Femur (tissue), 1 donor: ENCODE measurements at places on chromosomes 16 and 17.

DNA sequence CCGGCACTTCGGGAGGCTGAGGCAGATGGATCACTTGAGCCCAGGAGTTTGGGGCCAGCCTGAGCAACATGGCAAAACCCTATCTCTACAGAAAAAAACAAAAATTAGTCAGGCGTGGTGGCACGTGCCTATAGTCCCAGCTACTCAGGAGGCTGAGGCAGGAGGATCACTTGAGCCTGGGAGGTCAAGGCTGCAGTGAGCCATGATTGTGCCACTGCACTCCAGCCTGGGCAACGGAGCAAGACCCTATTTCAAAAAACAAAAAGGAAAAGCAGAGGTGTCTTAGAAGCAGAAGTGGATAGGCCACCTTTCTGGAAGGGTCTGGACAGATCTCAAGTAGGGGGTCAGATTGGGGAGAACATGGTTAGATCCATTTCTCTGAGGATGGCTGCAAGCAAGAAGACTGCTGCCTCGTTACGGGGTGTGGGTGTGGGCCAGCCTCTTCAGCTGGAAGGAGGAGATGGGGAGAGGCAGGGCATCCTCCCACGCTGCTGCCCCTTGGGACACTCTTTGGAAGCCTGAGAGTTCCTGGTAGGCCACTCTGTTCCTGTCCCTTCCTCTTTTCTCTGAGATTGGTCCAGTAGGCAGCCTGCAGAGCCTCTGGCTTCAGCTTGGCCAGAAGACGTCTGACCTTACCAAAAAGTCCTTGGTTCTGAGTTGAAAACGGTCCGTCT is 208.0 kb downstream of the MSI2 start:
- no peak for DNase-seq

- no peak for DNase-seq
These were observed 16.3 kb downstream of the HS3ST4 start for GRCh38 chr16:25707982-25708583.

GRCh38 chr16:20409398-20410120 is at the start of gene ACSM5:
TSS of gene ACSM5 (plus strand) at chr16:20409534. CDS start at chr16:20411485, 1,951 bp downstream.
- peak; percentile 22 for DNase-seq

GRCh38 chr17:80872501-80873306 is 118.9 kb upstream of the CHMP6 start:
- no peak for DNase-seq

DNA sequence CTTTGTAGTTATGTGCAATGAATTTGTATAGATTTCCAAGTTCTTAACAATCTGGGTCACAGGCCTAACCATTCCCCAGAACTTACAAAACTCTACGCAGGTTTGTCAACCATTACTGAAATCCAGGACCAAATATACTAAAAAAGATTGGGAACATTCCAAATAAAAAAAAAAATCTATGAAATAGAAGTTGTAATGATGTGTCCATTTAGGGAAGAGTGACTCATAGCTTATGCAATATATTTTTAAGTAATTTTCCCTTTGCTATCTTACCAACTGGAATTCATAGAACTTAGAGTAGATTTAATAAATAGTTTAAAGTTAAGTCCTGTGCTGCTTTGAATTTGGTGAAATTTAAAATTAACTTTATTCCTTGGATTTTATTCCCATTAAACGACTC is 393.2 kb downstream of the PMP22 start:
- no peak for DNase-seq

DNA sequence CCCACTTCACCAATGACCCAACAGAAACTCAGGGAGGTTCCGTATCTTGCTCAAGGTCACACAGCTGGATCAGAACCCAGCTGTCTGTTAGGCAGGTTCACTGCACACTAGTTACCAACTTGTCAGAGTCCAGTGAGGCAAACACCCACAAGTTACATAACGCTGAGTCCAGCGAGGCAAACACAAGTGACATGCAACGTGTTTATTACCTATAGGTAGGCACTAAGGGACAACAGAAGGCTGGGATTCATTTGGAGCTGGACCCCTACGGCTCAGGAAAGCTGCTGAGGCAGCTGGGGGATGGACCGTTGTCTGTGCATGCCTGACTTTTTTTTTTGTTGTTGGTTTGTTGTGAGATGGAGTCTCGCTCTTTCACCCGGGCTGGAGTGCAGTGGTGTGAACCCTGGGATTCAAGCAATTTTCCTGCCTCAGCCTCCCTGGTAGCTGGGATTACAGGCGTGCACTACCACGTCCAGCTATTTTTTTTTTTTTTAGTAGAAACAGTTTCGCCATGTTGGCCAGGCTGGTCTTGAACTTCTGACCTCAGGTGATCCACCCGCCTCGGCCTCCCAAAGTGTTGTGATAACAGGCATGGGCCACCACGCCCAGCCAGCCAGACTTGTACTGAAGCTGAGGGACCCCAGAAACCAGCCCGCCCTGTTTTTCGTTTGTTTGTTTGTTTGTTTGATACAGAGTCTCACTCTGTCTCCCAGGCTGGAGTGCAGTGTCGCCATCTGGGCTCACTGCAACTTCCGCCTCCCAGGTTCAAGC is 1.9 kb upstream of the RSAD1 start:
- DNase-seq: no peak

DNA sequence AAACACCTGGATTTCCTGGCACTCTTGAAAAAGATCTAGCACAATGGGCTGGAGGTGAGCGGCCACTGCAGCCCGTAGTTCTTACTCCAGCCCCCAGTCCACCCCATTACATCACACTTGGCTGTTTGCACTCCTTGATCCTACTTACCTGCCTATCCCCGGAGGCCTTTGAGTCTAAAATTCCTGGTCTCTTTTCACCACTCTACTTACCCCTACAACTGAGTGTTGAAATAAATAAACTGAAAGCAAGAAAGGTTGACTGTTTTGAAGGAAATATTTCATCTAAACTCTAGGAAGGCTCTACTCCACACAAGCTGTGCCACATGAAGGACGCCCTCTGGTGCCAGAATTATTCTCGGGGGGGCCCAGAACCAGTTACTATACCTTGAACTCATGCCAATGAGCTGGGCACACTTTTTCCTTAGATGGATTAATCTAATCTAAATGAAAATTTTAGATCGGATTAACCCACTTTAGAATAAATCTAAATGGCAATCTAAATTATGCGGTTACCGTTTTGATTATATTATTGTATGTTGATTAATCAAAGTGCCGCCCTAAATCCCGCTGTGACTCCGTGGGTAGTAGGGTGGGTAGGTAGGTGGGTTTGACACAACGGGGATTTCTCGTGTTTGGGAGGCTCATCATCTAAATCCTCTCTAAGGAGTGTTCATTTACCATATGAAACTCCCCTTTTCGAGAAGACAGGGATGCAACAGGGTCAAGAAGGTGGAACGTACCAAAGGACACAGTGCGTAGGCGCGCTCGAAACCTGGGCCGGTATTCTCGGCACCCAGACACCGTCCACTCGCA is 651 bp upstream of the EIF1 start:
- DNase-seq: peak; percentile 56

DNA sequence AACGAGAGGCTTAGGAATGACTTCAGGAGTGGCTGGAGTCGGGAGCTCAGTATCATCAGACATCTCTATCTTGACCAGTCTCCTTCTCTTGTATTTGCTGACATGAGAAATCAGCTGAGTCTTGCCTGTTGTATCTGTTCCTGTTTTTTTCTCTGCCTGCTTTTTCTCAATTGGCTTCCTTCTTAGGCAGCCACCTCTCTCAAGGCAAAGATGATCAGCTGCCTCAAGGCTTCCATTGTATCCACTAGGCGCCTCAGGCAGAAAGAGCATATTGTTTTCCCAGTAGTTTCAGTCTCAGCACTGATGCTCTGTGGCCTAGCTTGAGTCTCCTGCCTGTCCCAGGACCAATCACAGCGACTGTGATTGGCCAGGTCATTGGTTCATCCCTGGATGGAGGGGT is 306.2 kb downstream of the CPPED1 start:
- DNase-seq: no peak

DNA sequence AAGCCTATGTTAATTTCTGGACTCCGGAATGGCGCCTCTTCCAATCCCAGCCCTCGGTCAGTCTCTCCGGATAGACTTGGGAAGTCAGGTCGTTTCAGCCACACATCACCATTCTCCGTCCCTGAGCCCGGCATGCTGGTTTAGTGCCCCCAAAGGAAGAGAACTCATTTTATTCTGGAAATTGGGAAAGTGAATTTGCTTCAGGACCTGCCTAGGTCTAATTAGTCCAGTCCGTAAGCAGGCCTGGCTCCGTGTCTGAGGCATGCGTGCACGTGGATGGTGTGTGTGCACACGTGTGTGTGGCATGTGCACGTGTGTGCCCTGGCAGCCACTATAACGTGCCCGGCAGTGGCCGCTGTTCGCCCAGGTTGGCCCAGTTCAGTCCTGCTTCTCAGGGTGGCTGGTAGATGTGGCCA is 77.4 kb downstream of the RPA1 start:
- no peak for DNase-seq

GRCh38 chr17:31226950-31227349 is 70.1 kb downstream of the OMG start:
- no peak for DNase-seq

DNA sequence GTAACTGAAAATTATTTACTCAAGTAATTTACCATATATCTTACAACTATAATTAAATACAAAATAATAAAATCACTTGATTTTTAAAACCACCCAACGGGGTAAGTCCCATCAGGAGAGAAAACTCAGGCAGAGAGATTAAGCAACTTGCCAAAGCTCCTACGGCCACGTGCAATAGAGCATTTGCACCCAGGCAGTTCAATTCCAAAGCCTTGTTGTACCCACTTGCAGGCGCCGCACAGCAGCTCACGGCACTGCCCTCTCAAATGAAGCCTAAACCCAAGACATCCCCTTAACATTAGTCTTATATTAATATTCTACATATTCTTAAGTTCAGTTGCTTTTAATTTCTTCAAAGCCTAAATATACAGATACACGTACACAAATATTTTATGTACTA is 75.7 kb downstream of the SPAG9 start:
- DNase-seq: no peak

DNA sequence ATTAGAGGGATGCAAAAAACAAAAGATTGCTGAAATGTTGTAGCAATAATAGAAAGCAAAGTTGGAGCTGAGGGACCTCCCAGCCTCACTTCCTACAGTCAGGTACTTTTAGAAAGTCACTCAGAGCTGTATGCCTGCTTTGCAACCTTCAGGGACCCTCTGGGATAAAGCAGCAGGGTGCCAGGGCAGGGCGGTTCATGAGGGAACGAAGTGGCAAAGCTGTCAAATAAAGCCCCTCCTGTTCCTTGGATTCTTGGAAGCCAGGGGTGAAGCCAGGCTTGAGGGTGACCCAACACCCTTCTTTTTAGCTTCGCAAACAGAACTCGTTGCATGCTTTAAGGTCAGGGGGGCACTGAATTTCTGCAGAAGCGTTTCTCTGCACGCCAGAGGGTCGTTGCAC is 767 bp downstream of the ATP2C2 start:
- DNase-seq: no peak

GRCh38 chr16:89829630-89830437 is 1.6 kb downstream of the SPIRE2 start:
- no peak for DNase-seq

DNA sequence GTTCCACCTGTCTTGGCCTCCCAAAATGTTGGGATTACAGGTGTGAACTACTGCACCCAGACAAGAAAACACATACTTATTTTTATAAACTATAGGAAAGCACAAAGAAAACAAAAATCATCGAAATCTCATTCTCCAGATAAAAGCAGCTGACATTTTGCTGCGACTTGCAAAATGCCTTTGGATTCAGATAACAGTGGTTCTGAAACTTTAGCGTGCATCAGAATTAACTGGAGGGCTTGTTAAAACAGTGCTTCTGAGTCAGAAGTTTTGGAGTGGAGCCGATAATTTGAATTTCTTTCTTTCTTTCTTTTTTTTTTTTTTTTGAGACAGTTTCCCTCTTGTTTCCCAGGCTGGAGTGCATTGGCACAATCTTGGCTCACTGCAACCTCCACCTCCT is 17.7 kb upstream of the GJD3 start:
- DNase-seq: no peak

GRCh38 chr17:31499771-31500554 is 108.5 kb downstream of the RAB11FIP4 start:
- DNase-seq: peak; percentile 82

- DNase-seq: peak; percentile 66
These were observed 1.7 kb downstream of the SLFN5 start for GRCh38 chr17:35244341-35245195.

DNA sequence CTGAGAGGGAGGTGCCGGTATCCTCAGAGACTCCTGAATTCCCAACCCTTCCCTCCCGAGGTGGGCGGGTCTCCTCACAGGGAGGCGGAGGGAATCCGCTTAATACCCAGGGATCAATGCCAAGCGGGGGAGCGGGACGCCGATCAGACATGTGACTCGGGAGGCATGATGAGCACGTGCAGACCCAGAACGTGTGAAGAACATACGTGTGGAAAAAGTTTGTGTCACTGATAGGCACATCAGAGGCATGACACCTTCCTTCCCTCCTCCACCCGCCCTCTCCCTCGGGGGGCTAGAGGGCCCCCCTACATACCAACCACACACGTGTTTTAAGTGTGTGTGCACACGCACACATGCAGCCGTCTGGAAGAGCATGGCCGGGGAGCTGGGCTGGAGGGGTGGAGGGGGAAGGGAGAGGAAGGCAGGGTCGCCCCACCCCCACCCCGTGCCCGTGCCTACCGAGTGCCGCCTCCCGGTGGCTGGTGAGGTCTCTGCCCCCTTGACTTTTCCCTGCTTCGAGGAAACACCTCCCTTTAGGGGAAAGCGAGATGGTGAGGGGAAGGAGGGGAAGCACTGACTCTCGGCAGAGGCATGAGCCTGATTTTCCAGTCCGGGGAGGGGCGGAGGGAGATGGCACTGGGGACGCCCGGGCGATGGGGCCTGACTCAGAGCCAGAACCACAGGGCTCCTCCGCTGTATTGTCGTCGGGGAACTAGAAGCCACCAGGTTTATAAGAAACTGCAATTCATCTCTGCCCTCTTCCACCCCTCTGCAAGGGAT is 12.1 kb upstream of the TBX21 start:
- DNase-seq: peak; percentile 64

DNA sequence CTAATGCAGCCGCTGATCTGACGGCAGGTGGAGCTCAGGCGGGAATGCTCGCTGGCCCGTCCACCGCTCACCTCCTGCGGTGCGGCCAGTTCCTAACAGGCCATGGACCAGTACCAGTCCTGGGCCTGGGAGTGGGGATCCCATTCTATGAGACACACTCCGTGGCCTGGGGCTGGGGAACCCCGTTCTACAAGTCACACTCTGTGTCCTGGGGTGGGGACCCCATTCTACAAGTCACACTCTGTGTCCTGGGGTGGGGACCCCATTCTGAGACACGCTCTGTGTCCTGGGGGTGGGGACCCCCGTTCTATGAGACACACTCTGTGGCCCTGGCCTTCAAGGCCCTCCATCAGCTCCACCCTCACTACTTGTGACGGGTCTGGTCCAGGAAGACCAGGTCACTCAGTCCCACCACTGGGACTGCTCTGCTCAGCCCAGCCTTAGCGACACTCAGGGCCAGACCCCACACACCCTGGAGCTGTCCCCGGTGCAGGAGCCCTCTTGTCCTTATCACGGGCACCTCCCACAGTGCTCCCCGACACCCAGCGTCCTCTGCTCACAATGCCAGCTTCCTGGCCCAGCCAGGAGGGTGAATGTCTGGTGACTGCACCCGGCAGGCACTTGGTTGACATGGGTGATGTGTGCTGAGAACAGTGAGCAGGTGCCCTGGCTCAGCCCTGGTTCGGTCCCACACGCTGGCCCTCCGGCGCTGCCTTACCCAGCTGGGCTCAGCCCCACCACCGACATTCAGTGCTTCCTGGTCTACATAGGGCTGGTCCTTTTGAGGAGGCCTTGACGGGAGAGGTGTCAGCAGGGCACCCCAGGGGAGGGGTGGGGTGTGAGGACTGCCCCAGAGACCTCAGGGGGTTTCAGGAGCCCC is 89.1 kb downstream of the TBC1D16 start:
- DNase-seq: peak; percentile 16

- no peak for DNase-seq
These were observed 213.1 kb downstream of the CEP112 start for GRCh38 chr17:65978871-65979270.
